ENCODE measurements at places on chromosomes 16 and 17. TPM values are rescaled to one million over a fixed set of nuclear protein-coding genes. Genes with fewer than 3 reads are reported as not detected.

DNA sequence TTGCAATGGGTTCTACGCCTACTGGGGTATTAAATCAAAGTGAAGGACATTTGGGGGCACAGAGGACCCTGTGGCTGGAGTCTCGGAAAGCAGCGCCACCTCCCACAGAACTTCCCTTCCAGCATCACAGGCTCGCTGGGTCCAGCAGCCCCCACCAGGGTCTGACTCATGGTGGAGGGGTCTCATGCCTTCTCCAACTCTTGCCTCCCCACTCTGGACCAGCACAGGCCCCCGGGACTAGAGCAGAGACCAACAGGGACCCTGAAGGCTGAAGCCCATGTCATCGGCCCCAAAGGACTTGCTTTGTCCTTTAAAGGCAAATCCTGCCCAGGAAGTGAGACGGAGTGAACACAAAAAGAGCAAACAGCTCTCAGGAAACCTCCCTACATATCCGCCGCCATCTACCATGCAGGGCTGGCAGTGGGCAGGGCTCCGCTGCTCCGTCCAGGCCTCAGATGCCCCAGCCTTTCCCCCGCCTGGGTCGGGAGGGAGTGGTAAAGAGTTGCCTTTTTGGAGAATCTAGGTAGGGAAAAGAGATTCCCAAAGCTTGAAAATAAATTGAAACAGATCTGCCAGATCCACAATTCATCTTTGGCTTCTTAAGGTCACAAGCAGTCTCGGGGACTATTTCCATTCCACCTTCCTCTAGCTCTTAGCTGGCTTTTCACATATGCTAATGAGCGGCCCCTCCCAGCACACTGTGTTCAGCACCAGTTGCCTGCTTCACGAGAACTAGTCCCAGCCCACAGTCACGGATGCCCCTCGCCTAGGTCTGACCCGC lies 2.1 kb upstream of the GPRC5C start:
- DNase-seq, result no peak

- no peak for DNase-seq
Observed at GRCh38 chr17:559551-560431, 154.8 kb downstream of the VPS53 start.

- no peak for DNase-seq
Observed at GRCh38 chr16:11916524-11917285, 949 bp upstream of the GSPT1 start.

Gene SPATA32
- polyA plus RNA-seq, result not detected

GRCh38 chr17:46771561-46772474 lies 46.7 kb downstream of the WNT3 start:
- peak; percentile 92 for DNase-seq

GRCh38 chr16:79895053-79895916 lies 294.7 kb upstream of the MAF start:
- no peak for DNase-seq

- no peak for DNase-seq
Observed at GRCh38 chr17:41638941-41639340, 14.6 kb upstream of the KRT17 start.
